A172 (cell line): ENCODE measurements at places on chromosomes 11 and 22.

GRCh38 chr11:112121981-112122615 is 35.4 kb downstream of the SDHD start:
- DNase-seq: no peak

GRCh38 chr11:59556115-59556916 is 45.0 kb downstream of the OR4D9 start:
- peak; percentile 90 for DNase-seq

DNA sequence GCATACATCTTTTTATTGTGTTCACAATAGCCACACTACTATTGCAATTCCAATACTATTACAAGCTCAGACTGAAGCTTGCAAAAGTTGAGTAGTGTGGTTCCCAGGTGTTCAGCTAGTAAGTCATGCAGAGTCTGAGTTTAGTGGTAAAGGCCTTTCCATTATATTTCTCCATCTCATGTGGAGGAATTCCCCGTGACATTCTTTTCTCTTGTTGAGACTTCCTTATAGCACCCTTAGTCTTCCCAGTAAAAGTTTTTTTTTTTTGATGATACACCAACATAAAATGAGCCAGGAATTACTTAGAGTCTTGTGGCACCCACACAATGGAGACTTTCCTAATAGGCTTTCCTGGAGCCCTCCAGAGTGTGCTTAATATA is 110.8 kb downstream of the UVRAG start:
- peak; percentile 11 for DNase-seq

DNA sequence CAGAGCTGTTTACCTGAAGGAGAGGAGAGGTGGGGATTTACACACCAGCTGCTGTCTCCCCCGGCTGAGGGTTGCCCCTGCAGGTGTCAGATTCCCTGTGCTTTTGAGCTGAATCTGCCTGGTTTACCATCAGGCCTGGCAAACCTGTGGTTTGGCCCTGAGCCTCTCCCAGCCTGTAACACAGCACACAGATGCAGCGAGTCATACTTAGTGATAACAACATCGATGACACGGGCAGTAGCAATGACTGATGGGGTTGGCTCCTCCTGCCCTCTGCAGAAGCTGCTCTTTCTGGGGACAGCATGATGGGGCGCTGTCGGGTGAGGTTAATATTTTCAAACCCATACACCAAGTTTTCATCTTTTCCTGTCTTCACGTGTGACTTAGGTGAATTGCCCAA is 380.0 kb upstream of the B3GAT1 start:
- no peak for DNase-seq

DNA sequence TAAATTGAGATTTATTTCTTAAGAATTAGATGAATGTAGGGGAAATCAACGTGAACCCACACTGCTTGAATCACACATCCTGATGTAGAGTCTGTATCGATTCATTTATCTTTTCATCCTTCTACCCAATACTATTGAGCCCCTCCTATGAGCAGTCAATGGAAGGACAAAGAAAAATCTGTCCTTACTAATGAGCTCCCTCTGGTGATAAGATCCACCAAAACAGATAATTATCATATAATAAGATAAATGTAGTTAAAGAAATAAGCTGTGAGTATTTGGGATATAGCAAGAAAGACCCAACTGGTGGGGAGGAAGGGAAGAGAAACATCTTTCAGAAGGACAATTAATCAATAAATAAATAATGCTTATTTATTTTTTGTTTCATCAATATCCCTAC is 385.1 kb upstream of the CCDC90B start:
- DNase-seq: no peak

DNA sequence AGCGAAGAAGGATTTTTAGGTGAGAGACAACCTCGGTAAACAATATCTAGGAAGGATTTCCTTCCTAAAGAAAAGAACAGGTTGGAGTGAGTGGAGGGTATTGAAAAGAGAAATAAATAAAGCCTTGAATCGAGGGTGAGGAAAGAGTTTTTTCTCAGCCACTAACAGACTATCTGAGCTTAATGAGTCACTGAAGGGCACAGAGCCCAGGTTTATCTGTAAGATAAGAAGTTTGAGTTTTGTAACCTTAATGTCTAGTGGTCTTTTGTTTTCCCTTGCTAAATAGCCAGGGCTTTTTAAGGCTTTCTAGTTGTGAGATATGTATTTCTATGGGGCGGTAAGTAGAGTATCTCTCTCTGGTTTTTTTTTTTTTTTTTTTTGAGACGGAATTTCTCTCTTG is 394.5 kb upstream of the KIRREL3 start:
- DNase-seq: peak; percentile 11

DNA sequence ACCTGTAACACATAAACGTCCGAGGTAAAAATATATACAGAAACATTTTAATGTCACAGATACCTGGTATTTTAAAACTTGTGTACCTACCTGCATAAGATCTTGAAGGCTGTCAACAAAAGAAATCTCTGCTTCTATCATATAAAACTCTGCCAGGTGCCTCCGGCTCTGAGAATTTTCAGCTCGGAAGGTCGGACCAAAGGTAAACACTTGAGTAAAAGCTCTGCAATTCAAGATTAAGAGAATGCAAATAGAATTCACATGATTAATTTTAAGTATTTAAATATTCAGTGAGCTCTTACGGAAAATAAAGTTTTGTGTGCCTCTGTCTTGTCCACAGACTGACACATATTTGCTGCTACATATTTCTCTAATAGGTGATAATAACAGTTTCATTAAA is 75.4 kb upstream of the GAB2 start:
- DNase-seq: no peak

- no peak for DNase-seq
Measured at GRCh38 chr11:84812471-84812969, 814.6 kb downstream of the DLG2 start.

DNA sequence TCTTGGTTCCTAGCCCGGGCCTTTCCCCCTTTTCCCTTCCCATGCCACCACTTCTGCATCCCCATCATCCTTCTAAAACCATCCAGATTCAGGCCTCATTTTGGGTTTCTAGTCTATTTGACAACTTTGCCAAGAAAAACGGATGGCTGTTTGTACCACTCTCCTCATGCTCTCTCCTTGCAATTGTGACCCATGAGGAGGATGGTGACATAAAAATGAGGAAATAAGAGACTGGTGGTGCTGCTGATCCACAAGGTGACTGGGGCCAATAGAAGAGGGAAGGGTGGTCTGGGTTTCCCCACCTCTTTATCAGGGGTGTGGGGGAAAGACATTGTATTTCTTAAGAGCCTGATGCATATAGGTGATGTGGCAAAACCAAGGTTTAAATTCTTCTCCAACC is 1.0 kb downstream of the MS4A4A start:
- no peak for DNase-seq

DNA sequence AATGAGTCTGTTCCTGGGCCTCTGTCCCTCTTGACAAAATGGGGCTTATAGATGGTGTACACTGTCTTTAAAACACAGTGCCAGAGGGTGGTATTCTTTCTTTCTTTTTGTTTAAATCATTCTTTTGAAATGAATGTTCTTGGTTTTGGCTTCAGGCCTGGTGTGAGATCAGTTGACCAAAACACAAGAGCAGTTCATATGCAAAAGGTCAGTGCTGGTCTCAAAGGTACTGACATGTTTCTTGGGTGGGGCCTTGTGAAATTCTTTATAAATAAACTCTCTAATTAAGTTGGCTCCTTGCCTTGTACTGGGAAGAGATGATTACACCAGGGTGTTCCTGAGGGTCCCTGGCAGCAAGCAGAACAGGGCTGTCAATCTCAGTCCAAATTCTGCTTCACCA is 110.0 kb downstream of the FBXO7 start:
- no peak for DNase-seq

- no peak for DNase-seq
Measured at GRCh38 chr11:17528906-17529843, 15.0 kb downstream of the USH1C start.

- DNase-seq: no peak
Measured at GRCh38 chr11:35257281-35257680, 118.3 kb downstream of the CD44 start.

DNA sequence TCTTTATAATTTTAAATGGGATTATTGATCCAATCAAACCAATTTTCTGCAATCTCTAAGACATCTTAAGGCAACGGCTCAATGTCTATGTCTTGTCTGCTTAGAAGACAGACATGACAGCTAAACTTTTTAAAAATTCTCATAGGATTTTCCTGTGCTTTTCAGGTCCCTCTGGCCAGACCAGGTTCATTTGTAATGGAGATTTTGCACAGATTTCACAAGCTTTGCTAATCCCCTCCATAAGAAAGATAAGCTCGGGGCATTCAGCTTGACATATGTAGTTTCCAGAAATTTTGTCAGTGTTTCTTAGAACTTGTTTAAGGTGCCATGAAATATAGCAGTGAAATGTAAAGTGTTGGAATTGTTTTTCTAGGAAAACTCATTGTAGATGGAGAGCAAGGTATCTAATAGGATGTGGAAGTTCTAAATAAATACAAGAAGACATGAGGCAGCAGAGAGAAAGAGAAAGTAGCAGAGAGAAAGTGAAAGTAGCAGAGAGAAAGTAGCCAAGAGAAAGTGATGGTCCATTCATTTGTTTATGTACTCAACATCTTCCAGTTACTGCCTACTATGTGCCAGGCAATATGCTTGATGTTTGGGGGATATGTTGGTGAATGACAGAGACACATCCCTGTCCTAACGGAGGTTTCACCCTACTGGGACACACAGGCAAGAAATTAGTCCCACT is 219.1 kb upstream of the ARHGAP42 start:
- DNase-seq: peak; percentile 5

- no peak for DNase-seq
Measured at GRCh38 chr22:37141476-37141875, 8.2 kb downstream of the IL2RB start.

DNA sequence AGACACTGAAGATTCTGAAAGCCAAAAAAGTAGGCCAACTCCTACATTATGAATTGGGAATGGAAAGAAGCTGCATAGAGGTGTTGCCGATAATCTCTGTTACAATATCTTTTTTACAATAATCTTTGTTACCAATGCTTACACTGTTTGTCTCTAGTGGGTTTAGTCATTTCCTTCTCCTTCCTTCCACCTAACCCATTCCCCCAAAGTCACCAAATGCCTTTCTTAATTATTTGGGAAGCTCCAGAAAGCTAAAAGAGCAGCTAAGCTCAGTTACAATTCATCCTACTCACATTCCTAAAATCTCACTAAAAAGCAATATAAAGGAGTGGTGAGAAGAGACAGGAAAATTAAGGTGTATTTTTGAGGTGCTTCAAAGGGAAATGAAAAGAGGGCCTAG is 313.7 kb downstream of the SWAP70 start:
- DNase-seq: no peak

DNA sequence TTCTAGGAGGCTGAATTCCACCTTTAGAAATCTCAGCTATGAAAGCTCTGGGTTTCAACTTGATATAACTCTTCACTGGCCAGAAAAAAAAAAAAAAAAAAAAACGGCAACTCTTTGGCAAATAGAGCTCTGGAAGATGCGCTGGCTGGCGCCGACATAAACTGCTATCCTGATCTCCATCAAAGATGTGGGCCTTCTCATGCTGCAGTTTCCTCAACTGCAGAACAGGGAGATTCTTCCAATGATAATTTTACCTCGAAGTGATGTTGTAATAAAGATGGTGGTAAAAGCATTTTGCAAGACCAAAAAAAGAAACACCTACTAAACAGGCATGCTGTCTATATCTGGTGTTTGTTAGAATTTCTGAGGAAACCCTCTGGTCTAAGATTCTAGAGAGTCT is 20.3 kb downstream of the FLI1 start:
- DNase-seq: no peak

DNA sequence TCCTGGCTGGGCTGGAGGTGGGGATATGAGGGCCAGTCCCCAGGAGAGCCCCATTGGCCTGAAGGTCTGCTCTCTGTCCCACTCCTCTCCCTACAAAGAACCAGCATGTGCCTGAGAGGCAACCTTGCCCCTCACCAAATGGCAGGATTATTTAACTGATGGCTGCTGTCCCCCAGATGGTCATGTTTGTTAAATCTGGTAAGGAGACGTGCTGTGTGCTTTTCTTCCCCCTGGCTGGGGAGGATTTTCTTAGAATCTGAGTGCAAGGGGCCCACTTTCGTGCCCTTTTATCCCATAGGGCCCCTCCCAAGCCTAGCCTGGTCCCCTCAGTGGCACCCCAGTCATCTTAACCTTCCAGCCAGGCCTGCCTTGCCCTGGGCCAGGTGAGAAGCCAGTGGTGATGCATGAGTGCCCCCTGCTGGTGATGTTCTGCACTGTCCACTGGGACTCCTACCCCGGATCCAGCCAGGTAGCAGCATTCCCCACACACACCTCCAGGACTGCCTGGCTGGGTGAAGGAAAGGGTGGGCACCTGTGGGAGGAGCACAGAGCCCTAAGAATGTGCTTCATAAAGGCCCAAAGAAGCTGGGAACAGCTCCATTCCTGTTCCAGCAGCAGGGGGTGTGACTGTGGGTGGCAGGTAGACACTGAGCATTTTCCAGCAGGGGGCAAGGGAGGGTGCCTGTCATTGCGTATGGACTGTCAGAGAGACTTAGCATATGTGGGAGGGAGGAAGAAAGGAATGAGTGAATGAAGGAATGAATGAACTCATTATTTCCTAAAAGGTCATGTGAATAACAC is 28.9 kb downstream of the MFNG start:
- DNase-seq: peak; percentile 57

GRCh38 chr11:116693593-116694348 is 79.0 kb downstream of the BUD13 start:
- no peak for DNase-seq

DNA sequence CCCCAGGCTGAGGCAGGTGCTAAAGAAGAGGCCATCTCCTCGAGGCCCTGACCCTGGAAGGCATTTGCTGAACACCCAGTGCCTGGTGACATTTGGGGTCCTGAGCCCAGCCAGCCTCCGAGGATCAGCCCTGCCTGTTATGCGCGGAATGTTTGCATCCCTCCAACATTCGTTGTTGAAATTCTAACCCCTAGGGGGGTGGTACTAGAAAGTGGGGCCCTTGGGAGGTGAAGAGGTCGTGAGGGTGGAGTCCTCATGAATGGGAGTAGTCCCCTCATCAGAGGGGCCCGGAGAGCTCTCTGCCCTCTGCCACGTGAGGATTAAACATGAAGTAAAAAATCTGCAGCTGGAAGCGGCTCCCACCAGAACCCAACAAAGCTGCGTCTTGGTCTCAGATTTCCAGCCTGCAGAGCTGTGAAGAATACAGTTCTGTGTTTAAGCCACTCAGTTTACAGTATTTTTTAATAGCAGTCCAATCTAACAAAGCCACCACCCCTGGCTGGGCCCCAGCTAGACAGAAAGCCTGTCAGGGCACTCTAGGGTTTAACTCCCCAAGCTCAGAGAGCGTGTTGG is 35.3 kb upstream of the SEPTIN5 start:
- no peak for DNase-seq

GRCh38 chr22:41826021-41826420 is 6.9 kb upstream of the SREBF2 start:
- no peak for DNase-seq
